ENCODE measurements at places on chromosomes 7 and 10. TPM values are rescaled to one million over a fixed set of nuclear protein-coding genes. Genes with fewer than 3 reads are reported as not detected.

DNA sequence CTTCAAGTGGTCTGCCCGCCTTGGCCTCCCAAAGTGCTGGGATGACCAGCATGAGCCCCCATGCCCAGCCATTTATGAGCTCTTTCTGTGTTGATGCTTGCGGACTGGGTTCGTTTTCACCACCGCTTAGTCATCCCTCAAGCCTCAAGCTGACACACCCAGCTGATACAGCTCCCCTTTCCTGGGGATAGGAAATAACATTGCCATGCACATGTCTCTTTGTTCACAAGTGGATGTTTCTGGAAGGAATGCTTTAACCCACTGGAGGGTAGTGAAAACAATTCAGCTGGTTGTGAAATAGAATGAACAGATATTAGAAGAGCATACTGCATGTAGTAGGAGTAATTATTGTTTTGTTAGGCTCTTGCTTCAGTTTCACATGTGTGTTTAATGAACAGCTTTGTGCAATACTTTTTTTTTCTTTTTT, 8.5 kb upstream of the METTL27 start:
- peak; percentile 57 for DNase-seq

- DNase-seq = no peak
These were observed 6.5 kb upstream of the VWC2 start for GRCh38 chr7:49766966-49767365.

DNA sequence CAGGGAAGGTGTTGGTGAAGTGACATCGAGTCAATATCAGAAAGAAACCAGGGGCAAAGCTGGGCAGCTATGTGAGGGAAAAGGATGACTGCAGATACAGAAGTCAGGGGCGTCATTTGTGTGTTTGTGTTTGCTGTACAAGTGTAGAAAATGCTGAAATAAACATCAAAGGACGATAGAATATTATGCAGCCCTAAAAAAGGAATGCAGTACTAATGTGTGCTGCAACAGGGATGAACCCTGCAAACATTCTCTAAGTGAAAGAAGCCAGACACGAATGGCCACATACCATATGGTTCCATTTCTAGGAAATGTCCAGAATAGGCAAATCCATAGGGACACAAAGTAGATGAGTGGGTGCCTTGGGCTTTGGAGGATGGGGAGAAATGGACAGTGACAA, 133.9 kb downstream of the PRPF18 start:
- no peak for DNase-seq

GRCh38 chr10:94180576-94180975, 182.2 kb downstream of the NOC3L start:
- DNase-seq = no peak

DNA sequence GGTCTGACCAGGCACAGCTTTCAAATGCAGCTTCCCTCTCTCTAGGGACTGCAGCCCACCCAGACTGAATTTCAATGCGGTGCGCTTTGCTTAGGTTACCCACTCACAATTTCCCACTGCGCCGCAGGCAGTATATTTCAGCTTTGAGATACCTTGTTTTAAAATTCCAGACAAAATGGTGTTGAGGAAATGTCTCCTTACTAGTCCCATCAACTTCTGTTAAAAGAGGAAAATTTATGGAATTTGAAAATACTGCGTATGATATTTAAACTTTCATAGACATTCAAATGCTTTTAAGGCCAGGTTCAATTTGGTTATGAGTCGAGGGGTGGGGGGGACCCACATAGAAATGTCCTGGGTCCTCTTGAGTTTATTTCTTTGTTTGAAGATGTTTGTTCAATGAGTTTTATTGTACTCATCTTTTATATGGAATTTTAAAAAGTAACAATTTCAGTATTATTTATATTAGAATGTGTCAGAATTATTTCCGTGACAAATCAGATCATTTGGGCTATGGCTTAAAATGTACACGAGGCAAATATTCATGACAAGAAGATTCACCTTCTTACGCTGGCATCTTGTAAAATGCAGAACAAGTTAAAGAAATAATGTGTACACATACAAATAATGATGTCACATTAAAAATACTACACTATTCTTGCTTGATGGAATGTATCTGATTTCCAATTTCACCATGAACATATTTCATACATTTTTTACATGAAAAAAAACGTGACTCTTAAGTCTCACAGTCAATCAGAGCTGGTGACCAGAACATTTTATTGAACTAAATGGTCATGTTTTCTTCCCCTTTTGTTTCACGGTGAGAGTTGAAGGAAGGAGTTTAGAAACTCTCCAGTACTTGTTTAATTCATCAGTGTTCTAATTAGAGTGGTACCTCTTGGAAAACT, 1.3 kb downstream of the IKZF1 start:
- DNase-seq = no peak

GRCh38 chr10:19498393-19499290, 317.6 kb upstream of the PLXDC2 start:
- DNase-seq = no peak

- no peak for DNase-seq
These were observed 6.1 kb upstream of the SLC29A4 start for GRCh38 chr7:5276611-5277010.

DNA sequence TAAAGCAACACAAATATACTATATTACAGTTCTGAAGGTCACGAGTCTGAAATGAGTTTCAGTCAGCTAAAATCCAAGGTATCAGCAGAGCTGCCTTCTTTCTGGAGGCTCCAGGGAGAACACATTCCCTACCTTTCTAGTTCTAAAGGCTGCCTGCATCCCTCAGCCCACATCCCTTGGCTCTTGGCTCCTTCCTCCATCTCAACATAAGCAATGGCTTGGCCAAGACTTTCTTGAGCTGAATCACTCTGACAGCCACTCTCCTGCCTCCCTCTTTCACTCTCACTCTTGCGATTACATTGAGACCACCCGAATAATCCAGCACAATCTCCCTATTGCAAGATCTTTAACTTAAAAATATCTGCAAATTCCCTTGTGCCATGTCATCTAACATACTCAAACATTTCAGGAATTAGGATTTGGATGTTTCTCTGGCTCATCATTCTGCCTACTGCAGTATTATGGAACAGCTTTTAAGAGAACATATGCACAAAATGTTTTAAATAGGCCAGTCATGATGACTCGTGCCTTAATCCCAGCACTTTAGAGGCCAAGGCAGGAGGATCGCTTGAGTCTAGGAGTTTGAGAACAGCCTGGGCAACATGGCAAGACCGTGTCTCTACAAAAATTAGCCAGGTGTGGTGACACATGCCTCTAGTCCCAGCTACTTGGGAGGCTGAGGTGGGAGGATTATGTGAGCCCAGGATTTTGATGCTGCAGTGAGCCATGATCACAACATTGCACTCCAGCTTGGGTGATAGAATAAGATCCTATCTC, 144.2 kb upstream of the VSTM2A start:
- no peak for DNase-seq

GRCh38 chr10:95391164-95391563, 100.4 kb upstream of the PDLIM1 start:
- no peak for DNase-seq

DNA sequence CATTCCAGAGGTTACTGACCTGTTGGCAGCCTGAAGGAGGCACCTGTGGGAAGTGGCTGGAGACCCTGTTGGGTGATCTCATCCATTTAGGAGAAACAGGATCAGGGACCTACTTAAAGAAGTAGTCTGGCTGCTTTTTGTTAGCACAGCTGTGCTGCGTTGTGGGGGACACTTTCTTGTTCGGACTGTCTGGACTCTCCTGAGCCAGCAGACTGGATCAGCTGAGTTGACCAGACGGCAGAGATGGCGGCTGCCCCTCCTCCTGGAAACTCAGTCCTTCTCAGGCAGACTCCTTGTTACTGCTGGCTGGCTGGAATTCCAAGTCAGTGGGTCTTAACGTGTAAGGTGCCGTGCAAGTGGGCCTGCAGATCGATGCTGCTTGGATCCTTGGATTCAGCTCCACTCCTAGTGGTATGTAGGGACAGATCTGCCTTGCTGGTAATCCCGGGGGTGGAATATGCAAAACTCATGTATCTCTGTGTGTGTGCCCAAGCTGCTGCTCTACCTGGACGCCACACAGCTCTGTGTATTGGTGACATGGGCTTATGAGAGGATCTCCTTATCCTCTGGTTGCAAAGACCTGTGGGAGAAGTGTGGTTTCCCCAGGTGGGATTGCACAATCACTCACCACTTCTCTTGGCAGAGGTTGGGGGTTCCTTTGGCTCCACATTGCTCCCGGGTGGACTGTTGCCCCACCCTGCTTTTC, 87.3 kb downstream of the CCSER2 start:
- no peak for DNase-seq

DNA sequence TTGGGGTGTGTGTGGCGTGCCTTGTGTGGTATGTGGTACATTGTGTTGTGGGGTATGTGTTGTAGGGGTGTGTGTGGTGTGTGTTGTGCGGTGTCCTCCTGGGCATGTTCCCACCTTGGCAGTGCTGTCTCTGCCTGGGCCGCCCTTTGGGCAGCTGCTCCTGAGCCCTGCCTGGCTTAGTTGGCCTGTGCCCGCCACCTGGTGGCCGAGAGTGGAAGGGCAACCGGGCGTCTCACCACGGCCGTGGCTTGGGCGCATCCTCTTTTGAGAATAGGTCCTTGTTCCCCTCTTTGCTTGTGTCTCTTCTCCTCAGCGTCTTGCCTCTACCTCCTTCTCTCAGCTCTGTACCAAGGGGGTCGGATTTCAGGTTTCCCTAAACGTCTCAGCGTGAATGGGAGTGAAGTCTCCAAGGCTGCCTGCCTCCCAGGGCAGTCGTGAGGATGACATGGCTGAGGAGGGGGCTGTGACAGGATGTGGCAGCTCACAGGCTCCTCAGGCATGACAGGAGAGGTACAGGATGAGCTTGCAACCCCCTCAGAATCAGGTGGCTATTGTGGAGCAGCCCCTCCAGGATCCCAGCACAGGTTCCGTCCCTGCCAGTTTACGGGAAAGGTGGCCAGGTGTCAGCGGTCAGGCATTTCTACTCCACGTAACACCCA, 98.4 kb upstream of the PODXL start:
- DNase-seq = peak; percentile 85

DNA sequence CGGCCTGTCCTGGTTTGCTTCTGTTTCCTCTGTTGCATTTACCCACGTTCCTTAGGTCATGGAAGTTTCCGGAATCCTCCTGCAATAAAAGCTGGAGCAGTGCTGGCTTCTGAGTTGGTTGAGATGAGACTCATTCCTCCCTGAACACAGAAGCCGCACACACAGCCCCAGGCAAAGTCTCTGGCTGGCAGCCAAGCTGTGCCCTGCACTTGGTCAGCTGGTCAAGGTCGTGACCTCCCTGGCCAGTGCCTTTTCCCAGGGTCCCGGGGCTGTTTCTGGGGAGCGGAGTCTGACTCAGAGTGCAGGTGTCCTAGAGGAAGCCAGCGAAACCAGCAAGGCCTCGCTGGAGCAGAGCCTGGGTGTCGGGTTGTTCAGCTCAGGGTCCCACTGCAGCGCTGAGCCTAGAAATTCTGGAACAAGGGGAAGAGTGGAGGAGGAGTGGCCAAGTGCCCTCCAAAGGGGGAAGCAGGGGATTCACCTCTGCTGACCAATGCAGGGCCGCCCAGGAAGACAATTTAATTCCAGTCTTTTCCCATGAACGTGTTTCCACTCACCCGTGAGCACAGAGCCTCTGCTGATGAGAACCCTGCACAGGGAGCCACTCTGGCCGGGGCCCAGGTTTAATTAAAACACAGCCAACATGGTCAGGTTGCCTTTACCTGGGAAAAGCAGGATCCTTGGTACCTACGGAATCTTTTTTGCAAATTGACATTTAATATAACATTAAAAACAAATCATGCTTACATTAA, 245.5 kb upstream of the PPP2R2D start:
- DNase-seq = no peak

DNA sequence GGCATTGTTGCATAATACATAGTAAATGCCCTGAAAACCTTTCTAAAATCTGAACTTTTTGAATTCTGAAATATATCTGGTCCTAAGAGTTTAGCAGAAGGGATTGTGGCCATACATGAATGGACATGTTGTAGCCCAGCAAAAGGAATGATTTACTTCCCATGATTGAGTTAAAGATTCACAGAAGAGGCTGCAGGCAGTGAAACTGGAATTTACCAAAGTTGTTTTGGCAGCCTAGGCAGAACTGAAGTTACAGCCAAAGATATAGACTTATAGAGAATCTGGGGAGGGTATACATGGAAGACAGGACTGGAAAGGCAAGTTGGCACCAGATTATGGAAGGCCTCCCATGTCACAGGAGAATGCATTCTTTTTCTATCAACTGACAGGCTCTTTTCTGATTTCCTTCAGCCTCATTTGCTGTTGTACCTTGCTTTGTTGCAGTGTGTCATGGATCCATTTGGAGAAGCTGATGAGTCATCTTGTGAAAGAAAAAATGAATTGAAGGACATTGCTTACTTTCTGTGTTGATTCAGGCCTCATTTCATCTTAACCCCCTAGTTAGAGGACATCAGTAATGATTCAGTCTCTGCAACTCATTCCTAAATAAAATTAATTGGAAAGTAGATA, 356.2 kb upstream of the LRGUK start:
- DNase-seq = no peak

DNA sequence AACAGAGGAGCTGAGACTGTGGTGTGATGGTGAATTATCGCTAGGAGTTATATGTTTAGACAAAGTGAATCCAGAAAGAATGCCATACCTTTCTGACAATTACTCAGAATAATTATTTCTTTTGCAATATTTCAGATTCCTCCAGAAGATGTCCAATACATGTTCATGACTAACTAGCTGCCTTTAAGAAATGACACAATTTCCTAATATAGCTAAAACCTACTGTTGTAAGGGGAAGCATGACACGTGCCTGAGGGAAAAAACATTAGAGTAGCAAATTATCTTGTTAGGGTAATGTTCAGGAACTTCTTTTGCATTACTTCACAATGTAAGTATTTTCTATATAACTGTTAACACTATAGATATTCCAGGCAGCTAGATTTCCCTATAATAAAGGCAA, 150.3 kb downstream of the COL28A1 start:
- no peak for DNase-seq

DNA sequence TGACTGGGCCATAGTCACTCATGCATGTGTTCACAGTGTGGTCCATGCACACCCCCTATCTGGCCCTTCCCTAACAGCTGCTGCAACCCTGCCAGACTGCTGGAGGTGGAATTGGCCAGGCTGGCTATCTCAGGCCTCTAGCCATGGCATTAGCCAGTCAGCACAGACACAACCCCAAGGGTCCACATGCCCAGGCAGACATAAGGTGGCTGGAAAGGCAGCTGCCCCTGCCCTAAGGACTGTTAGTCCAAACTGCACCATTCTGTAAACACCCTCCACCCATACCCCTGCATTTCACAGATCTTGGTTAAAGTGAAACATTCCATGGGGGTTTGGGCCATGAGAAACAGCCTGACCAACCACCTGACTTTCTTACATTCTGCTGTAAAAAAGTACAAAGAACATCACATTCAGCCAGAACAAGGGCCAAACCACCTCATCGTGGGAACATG, 137.4 kb upstream of the KCNMA1 start:
- no peak for DNase-seq

DNA sequence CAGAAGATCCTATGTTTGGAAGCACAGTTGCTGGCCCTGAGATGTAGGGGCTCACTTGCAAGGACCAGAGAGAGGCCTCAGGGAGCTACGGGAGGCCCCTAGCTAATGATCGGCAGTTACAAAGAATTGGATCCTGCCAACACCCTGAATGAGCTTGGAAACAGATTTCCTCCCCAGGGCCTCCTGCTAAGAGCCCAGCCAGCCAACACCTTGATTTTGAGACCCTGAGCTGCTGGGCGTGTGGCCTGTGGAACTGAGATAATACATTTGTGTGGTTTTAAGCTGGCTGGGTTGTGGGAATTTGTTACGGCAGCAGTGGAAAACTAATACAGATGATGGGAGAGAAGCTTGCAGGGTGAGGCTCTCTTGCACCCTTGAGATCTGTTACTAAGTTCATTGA, 3.9 kb downstream of the DOCK1 start:
- no peak for DNase-seq

Gene CPA4
- total RNA-seq = 0.33 TPM

Gene CBX3
- total RNA-seq = 59.9 TPM

All from heart left ventricle (tissue), 16 donors.